CD4-positive, alpha-beta T cell treated with Interleukin-4 for 1 hour (primary cell): ENCODE measurements at places on chromosomes 7 and 10.
A peak's percentile ranks its signal among the peaks of the same experiment; 100 is the strongest.

DNA sequence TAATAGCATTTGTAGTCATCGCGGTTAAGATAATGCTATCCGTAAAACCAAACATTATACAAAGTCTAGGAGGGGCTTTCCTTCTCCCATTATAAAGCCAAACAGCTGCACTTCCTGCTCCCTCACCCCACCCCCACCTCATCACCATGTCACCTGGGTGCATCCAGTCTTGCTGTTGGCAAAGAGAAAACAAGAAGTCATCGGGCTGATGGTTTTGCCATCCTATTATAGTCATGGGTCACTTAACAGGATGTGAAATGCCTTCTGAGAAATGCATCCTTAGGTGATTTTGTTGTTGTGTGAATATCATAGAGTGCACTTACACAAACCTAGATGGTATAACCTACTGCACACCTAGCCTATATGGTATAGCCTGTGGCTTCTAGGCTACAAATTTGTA, 157.0 kb downstream of the BMPER start:
- no peak for DNase-seq

DNA sequence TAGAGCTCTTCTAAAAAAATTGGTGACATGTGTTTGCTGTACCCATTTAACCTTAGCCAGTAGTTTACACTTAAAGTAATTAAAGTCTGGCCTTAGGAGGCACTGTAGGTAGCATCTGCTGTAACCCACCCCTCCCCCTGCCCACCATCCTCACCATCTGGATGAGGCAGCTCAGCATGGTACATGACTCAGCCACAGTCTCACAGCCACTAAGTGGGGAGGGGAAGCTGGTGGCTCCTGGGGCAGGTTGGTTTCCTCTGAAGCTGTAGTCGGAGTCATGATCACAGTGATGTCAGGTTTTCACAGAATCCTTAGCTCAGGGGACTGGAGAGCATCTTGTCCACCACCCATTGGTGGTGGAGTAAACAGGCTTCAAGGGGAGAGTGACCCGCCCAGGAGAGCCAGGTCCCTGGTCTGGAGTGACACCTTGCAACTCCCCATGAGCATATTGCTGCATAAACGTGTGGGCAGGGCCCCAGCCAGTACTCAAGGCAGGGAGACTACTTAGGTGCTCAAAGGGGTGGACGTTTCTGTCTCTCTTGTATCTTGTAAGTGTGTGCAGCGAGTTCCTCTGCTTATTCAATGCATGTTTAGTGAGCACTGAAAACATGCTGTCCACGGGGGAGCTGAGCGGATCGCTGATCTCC, 125.9 kb downstream of the GRK5 start:
- DNase-seq: no peak

GRCh38 chr7:100963386-100963785, 6.0 kb upstream of the MUC12 start:
- no peak for DNase-seq

DNA sequence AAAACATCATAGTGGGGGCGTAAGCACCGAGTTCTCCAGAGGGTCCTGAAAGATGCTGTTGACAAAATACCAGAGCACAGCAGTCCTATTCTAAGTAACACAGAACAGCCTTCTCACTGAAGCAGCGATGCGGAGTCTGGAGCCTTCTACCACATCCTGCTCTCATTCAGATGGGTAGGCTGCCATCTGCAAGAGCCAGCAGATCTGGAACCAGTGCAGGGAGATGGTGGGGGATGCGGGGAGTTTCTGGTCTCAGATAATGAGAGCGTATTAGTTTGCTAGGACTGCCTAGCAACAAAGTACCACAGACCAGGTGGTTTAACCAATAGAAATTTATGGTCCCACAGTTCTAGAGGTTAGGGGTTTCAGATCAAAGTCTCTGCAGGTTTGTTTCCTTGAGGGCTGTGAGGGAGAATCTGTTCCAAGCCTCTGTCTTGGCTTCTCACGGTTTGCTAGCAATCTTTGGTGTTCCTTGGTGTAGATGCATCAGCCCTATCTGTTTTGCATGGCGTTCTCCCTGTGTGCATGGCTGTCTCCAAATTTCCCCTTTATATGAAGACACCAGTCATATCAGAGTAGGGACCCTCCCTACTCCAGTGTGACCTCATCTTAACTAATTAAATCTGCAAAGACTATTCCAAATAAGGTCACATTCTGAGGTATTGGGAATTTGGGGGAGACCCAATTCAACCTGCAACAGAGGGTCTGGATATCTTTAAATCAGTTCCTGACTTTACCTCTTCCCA, 52.0 kb upstream of the STEAP1B start:
- peak; percentile 28 for DNase-seq

DNA sequence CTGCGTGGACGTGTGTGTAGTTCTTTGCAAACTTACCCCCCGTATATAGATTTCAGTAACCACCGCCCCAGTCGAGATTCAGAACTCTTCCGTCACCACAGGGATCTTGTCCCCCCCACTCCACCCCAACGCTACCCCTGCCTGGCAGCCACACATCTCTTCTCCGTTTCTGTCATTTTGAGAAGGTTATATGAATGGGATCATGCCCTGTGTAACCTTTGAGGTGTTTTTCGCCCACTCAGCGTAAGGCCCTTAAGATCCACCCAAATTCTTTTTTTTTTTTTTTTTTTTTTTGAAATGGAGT, 83.4 kb downstream of the ELFN1 start:
- DNase-seq: no peak

DNA sequence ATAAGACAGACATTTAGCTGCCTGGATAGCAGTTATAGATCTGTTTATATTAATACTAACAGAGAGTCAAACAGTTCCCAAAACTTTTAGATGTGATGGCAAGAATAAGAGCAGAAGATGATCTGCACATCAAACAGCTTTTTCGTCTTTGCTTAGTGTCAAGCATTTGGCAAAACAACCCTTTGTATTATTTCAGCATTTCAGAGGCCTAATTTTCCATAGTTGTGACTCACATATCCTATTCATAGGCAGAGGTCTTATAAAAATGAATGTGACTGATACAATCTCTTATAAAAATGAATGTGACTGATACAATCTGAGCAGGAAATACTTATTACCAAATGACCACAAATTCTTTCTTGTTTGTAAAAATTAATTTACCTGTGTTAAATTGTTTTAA, 71.2 kb downstream of the LRRTM3 start:
- DNase-seq: no peak

GRCh38 chr10:113441220-113441619, 111.6 kb upstream of the HABP2 start:
- no peak for DNase-seq

- no peak for DNase-seq
Observed at GRCh38 chr7:90853205-90853604, 257.1 kb downstream of the CDK14 start.

DNA sequence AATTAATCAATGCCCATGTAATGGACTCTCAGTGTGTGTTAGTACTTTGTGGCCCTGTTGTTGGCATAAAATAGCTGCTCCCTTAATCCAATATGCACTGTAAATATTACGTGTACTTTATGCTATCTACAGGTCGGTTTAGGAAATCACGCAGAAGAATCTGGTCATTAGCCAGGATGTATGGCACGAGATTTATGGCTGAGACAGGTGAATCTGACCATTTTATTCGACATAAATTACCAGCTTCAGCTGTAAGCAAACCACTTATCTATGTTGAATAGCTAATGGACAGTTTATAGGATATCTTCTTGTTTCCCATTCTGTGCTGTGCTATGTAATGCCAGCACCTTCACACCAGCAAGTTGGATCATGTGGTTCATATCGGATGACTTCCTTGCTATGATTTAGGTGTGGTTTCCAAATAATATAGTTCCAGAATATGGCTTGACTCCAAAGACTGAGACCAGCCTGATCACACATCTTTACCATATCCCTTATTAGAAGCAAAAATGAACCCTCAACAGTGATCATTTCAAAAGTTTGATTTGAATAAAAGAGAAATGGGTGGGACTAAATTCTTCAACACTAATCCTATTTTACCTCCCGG, 301.4 kb downstream of the AHR start:
- no peak for DNase-seq

DNA sequence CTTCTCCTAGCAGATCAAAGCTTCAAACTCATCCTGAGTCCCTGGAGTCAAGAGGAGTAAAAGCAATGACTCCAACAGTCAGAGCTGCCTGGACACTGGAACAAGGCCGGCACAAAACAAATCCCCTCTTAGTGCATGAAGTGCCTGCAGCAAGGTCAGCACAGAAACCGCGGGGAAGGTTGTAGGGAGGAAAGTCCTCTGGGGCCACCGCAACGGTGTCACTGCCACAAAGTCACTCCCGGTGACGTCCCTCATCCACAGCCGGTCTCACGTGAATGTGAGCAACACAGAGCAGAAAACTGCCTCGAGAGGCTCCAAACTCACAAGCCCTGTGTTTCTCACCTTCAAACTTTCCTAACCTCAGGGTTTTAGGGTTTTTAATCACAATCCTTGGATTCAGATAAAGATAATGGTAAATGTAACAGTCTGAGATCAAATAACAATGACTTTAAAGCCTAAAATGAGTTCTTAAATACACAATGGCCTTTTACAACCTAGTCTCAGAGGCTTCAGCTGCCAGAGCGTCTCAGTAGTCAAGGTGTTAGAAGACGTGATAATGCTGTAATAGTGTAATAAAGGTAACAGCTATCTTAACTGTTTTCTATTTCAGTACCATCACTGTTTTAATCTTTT, 274.3 kb downstream of the ZMYND11 start:
- no peak for DNase-seq

DNA sequence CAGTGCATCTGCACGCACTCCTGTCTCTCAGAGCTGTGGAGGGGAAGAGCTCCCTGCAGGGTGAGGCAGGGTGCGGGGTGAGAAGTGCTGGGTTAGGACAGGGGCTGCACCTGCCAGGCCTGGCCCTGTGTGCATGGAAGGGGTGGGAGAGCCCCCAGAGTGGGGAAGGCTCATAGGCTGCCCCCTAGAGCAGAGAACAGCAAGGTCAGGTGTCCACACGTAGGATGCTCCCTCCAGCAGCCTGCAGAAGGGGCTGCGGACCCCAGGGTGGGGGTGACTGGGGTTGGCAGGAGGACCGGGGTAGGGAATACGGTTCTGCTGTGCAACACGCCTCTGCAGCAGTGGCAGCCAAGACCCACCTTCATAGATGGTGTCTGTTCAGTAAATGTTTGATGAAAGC, 208.6 kb downstream of the PTPRN2 start:
- no peak for DNase-seq

DNA sequence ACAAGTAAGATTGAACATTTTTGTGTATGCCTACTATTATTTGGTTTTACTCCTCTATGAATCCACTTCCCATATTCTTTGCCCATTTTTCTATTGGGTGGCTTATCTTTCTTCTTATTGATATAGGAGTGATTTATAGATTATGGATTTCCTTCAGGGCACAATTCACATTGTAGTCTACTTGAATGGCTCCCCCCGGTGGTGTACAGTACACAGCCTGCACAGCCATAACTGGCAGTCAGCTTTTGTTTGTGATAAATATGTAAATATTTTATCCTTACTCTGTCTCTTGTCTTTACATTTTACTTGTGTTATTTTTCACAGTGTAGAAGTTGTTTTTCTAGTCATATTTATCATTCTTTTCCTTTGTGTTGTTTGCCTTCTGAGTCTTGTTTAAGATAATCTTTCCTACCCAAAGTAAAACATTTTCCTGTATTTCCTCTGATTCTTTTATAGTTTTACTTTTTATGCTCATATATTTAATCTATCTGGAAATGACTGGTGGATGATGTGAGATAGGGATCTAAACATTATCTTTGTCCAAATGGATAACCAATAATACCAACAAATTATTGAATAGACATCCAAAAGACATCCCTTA, 23.9 kb upstream of the CALD1 start:
- peak; percentile 29 for DNase-seq
